CD4-positive, alpha-beta memory T cell (primary cell): ENCODE measurements at places on chromosomes 2 and 18. TPM values are rescaled to one million over a fixed set of nuclear protein-coding genes. Genes with fewer than 3 reads are reported as not detected.

- no peak for DNase-seq
- H3K4me1 ChIP-seq = no peaks in the 10 kb centered on the region
- no peaks in the 10 kb centered on the region for H3K27me3 ChIP-seq
- H3K27ac ChIP-seq = no peak overlapping the region
- H3K4me3 ChIP-seq = no peak overlapping the region
These were observed 33.0 kb upstream of the GATA6 start for GRCh38 chr18:22136395-22136794.

The ZCCHC2 gene
- 51.7 TPM for total RNA-seq

- peak overlapping the region; percentile 17 for H3K27ac ChIP-seq
- no peaks in the 10 kb centered on the region for H3K27me3 ChIP-seq
These were observed 44.1 kb downstream of the ANKMY1 start for GRCh38 chr2:240513549-240514287.

- H3K4me1 ChIP-seq = no peaks in the 10 kb centered on the region
- no peaks in the 10 kb centered on the region for H3K27me3 ChIP-seq
- DNase-seq = no peak
- H3K36me3 ChIP-seq = no peaks in the 10 kb centered on the region
These were observed 24.4 kb upstream of the THOC1 start for GRCh38 chr18:292271-292670.

GRCh38 chr2:21642647-21643046 lies 518.9 kb downstream of the TDRD15 start:
- no peak overlapping the region for H3K4me3 ChIP-seq
- H3K27me3 ChIP-seq = no peaks in the 10 kb centered on the region
- H3K36me3 ChIP-seq = no peaks in the 10 kb centered on the region
- H3K4me1 ChIP-seq = no peaks in the 10 kb centered on the region
- H3K27ac ChIP-seq = no peak overlapping the region

DNA sequence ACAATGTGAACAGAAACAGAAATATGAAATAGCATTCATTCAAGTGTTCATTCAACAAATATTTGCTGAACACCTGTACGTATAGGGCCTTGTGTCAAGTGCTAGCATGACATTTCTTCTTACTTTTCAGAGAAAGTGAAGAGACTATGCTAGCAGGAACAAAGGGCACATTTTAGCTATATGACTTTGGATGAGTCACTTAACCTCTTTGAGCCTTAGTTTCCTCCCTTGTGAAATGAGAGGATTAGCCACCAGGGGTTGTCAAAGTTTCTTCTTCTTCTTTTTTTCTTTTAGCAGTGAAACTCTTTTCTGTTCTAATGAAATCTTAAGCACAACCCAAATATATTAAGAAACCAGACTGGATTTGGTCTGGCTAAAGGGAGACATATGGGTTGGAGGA lies 53.1 kb downstream of the FIGN start:
- no peaks in the 10 kb centered on the region for H3K4me1 ChIP-seq
- H3K36me3 ChIP-seq = no peaks in the 10 kb centered on the region
- no peaks in the 10 kb centered on the region for H3K27me3 ChIP-seq

The IL36G gene
- not detected for total RNA-seq
